ENCODE measurements at places on chromosomes 7 and 10.

DNA sequence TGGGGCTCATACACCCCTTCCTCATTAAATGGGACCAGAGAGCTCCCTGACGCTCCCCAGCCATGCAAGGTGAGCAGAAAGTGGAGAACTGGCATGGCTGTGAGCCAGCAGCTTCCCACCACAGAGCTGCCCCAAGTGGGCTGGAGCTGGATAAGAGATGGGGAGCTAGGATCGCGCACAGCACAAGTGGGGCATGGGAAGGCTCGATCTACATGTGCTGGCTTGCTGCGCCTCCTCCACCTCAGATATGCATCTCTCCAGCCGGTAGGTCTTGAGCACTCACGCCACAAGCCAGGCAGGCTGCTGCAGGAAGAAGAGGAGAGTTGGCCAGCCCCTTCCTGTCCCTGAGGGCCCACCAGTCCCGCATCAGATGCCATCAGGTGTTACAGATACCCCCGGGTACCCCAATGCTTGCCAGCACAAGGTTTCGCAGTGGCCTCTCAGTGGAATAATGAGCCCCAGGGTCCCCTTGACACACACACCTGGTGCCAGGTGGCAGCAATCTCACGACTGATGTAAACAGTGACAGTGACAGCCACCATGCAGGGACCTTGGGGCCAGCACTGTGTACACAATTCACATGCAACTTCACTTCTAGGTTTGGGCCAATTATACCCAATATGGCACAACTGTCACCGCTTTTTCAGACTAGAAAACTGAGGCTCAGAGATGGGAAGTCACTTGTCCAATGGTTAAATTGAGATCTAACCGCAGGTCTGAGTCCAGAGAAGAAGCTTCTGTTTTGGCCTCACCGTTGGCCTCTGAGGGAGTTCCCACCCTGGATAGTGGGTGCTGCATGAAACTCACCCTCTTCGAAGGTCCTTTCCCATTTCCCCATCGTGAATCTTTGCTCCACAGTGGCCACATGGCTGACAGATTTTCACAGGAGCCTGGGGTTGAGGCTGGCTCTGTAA lies 79.3 kb downstream of the OAT start:
- DNase-seq = no peak

DNA sequence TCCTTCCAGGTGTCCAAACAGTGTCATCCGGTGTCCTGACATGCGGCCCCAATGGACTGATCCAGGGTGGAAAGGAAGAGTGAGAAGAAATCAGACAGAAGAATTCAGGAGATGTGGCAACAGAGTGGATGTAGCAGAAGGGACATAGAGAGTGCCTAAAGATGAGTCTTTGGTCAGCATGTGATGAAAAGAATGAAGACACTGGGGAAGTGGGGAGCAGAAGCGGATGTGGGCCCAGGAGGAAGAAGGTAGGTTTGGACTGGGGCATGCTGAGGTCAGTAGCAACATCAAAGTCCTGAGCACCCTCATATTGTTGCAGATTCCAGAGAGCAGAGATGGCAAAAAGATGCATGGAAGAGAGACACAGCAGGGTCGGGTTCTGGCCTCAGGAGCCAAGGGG lies 71.8 kb upstream of the STEAP1B start:
- DNase-seq = no peak

DNA sequence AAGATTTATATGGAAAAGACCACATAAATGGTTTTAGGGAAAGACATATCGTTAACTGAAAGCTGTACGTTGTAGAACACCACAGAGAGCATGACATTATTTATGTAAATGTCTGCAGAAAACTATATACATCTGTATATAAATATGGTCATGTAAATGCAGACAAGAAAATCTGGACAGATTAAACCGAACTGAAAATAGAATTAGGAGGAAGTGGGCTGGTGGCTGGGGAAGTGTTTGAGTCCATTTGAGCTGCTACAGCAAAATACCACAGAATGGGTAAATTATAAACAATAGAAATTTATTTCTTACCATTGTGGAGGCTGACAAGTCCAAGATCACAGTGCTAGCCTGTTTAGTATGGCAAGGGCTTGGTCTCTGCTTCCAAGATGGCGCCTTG lies 56.3 kb upstream of the USP6NL start:
- DNase-seq = no peak

DNA sequence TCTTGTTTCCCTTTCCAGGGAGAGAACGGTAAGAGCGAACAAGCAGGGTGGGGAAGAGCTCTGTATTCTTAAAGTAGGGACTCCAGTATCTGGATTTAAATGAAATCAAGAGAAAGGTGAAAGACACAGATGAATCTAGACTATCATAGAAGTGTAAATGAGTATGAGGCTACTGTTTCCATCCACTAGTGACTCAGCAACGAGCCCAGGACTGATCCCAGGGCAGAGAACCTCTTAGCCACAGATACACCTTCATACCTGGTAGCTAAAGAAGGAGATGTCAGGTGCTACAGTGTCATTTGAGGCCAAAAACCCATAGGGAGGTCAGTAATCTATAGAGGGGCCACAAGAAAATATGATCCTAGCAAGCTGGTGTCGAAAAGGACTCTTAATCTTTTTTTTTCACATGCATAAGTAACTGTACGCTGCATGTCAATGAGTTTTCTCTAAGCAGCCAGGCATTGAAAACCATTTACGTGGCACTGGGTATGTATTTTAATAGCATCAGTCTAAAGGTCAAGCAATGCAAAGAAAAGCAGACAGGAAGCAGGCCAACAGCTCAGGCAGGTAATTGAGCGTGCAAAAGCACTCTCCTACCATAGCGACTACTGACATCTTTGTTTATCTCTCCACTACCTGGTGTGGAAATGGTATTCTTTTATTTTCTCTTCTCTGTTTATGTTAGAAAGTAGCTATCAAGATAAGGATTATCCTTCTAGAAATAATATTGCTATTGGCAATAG lies 91.5 kb upstream of the EGR2 start:
- DNase-seq = no peak

GRCh38 chr7:7675686-7676085 lies 35.1 kb downstream of the UMAD1 start:
- DNase-seq = no peak

GRCh38 chr7:25996006-25996408 lies 156.0 kb upstream of the NFE2L3 start:
- no peak for DNase-seq

GRCh38 chr10:97923057-97923456 lies 73.4 kb downstream of the GOLGA7B start:
- DNase-seq = no peak

GRCh38 chr7:77330169-77330882 lies 85.8 kb downstream of the GSAP start:
- DNase-seq = no peak

DNA sequence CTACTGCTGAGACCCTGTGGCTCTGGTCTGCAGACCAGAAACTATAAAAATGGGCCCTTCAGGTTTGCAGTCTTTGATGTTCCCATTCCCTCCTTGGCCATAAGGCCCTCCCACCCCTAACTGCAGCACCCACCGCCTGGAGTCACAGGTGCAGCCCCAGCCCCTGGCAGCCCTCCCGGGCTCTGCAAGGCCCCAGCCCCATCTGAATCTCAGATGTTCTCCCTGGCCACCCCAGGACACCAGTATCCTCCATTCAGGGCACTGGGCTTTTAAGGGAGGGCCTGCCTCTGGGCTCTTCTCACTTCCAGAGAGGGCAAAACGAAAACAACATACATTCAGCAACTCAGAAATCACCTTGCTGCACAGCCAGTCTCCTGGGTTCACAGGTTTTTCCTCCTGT lies 107.7 kb upstream of the RET start:
- DNase-seq = no peak

GRCh38 chr7:106872763-106873162 lies 7.7 kb downstream of the PIK3CG start:
- DNase-seq = no peak

DNA sequence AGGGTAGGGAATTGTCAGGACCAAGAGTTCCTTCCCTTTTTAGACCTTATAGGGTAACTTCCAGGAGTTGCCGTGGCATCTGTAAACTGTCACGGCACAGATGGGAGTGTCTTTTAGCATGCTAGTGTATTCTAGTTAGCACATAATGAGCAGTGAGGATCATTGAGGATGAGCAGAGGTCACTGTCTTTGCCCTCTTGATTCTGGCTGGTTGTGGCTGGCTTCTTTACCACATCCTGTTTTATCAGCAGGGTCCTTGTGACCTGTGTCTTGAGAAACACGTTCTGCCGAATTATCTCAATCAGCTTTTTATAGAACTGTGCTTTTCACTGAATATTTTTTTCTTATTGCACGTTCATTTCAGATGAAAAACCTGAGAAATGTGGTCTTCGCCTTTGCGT lies 41.5 kb downstream of the MINPP1 start:
- DNase-seq = no peak

DNA sequence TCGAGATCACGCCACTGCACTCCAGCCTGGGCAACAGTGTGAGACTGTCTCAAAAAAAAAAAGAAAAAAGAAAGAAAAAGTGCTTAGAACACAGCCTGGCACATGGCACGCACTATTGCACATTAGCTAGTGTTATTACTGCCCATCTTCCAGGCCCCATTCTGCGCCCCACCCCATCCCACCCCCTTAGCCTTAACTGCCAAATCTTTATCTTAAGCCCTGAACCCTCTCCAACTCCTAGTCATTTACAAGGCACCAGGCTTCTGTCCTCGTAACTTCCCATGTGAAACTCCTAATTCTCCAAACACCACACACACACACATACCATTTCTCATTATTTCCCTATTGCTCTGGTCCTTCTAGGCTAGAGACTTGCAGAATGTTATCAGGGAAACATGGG lies 4.8 kb downstream of the FRAT2 start:
- no peak for DNase-seq

GRCh38 chr10:5589011-5589660 lies 64.4 kb downstream of the CALML3 start:
- no peak for DNase-seq

DNA sequence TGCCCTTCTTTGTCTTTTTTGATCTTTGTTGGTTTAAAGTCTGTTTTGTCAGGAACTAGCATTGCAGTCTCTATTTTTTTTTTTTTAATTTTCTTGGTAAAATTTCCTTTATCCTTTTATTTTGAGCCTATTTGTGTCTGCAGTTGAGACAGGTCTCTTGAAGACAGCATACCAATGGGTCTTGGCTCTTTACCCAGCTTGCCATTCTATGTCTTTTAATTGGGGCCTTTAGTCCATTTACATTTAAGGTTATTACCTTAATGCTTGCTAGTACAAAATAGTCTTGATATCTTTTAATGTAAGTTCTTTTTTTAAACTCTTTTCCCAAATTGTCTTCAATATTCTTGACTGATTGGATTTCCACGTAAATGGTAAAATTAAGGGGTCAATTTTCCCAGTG lies 398.3 kb upstream of the CHRM2 start:
- no peak for DNase-seq

- DNase-seq = no peak
Measured at GRCh38 chr10:129626796-129627435, 159.9 kb downstream of the MGMT start.

DNA sequence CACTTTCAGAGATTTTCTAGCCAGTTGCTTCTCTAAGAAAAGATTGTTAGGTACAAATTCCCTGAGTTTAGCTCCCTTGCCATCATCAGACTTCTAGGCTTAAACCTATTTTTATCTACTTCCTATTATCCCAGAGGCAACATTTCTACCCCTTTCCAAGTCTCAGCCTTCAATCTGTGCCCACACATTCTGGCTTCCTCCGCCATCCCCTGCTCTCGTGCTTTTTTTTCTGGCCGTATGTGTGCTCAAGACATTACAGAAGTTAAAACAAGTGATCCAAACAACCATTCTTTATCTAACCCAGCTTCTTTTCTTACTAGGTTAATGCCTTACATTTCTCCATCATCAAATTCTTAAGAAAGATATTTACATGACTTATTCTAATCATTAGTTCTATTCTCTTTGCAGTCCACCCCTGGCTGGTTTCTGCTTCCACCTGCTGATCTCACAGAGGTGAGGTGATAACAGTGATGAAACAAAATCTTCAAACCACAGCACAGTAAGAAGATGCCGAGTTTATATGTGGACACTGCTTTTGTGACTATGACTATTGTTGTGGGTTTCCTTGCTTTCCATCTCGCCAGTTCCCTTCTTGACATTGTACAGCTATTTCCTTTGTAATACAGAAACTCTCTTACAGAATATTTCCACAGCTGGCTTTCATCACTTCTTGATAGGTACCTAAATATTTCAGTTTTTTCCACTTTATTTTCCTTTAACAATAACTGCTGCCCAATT lies 18.3 kb upstream of the CDK6 start:
- no peak for DNase-seq

DNA sequence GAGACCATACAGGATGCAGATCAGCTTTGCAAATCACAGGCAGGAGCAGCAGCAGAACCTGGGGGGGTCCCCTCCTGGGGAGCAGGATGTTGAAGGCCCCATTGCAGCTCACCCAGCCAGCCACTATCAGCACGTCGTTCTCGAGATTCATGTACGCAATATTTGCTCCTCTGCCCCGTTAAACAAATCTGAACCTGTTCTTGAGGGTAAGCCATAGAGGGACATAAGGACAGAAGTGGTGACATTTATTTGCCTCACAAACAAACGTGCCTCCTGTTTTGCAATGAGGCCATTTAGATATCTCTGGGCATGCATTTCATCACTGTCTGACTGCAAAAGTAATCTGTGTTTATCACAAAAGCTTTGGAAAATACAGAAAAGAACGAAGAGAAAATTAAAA lies 87.3 kb upstream of the BAIAP2L1 start:
- DNase-seq = no peak

DNA sequence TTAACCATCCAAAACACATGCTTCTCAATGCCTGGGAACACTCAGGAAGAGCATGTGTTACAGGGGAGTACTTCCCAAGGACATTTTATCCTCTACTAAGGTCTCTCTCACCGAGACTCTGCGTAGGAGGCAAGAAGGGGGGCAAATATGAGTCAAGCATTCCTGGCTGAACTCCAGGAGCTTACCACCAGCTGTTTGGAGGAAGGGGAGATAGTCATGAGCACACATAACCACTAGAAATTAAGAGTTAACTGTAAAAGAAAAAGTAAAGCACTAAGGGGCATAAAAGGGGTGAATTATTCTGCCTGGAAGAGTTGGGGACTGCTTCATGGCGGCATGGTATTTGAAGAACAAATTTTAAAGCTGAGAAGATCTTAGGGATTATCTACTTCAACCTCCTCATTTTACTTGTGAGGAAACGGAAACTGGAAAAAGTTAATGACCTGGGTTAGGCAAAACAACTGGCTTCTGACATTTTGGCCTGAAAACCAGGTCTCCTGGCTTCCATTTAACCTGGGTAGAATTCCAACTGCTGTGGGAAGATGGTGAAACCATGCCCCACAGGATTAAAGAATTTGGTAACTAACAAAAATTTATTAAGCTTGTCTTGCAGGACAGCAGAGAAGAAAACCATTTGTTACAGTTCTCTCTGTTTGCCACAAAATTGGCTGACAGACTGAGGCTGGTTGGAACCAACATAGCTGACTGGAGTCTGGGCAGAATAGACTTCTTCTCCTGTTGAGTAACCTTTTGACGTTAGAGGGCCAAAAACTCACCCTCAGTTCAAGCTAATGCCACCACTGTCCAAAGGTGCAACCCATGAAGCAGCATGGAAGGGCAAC lies 85.5 kb downstream of the SLC25A13 start:
- no peak for DNase-seq

DNA sequence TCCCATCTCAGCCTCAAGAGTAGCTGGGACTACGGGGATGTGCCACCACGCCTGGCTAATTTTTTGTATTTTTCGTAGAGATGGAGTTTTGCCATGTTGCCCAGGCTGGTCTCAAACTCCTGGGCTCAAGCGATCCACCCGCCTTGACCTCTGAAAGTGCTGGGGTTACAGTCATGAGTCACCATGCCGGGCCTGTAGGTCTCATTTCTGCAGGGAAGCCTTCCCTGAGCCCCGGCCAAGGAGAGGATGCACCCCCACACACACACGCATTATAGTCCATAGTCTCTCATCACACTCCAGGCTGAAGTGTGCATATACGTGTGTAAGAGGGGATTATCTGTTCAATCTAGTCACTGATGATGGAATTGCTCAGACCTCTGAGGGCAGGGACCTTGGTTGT lies 29.3 kb downstream of the KCNMA1 start:
- DNase-seq = no peak
